LHCN-M2 (cell line): ENCODE measurements at places on chromosomes 16 and 17. TPM values are rescaled to one million over a fixed set of nuclear protein-coding genes. Genes with fewer than 3 reads are reported as not detected.

Gene PRSS53
- total RNA-seq, result 9.2 and 9.7 TPM in 2 replicates

- no peak for DNase-seq
Measured at GRCh38 chr16:31704138-31704537, 169.5 kb upstream of the ZNF267 start.

Gene PRCD
- total RNA-seq, result 0.06 and 0.86 TPM in 2 replicates

Gene MILR1
- 36.8 and 52.6 TPM in 2 replicates for total RNA-seq

- DNase-seq, result no peak
Measured at GRCh38 chr17:34308371-34308770, 10.9 kb upstream of the CCL8 start.

GRCh38 chr17:75153780-75154194 lies 525 bp downstream of the JPT1 start:
- peak; percentile 34 for DNase-seq

- peak; percentile 54 for DNase-seq
Measured at GRCh38 chr17:77107506-77108433, 33.0 kb upstream of the SEC14L1 start.

DNA sequence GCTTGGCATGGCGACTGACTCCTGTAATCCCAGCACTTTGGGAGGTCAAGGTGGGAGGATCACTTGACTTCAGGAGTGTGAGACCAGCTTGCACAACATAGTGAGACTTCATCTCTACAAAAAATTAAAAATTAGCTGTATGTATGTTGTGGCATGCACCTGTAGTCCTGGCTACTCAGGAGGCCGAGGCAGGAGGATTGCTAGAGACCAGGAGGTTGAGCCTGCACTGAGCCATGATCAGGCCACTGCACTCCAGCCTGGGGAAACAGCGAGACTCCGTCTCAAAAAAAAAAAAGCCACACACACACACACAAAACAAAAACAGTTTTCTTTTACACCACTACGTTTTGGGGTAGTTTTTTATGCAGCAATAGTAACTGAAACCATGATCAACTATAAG lies 89.0 kb upstream of the DHX40 start:
- no peak for DNase-seq

Gene NQO1
- 415 and 494 TPM in 2 replicates for total RNA-seq

Gene SLC47A1
- 0.17 TPM in 1 of 2 replicates, not detected in the other for total RNA-seq

Gene ALDOC
- total RNA-seq, result 38.5 and 47.4 TPM in 2 replicates

Gene ACE
- total RNA-seq, result 0.63 TPM in 1 of 2 replicates, not detected in the other

DNA sequence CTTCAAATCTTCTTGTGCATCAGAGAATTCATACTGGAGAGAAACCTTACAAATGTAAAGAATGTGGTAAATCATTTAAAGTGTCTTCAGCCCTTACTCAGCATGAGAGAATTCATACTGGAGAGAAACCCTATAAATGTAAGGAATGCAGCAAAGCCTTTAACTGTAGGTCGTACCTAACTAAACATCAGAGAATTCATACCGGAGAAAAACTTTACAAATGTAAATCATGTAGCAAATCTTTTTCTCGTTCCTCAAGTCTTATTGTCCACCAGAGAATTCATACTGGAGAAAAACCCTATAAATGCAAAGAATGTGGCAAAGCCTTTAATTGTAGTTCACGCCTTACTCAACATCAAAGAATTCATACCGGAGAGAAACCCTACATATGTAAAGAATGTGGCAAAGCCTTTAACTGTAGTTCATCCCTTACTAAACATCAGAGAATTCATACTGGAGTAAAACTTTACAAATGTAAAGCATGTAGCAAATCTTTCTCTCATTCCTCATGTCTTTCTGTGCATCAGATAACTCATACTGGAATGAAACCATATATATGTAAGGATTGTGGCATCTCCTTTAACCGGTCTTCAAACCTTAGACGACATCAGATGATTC lies 118.5 kb upstream of the ZNF267 start:
- no peak for DNase-seq

DNA sequence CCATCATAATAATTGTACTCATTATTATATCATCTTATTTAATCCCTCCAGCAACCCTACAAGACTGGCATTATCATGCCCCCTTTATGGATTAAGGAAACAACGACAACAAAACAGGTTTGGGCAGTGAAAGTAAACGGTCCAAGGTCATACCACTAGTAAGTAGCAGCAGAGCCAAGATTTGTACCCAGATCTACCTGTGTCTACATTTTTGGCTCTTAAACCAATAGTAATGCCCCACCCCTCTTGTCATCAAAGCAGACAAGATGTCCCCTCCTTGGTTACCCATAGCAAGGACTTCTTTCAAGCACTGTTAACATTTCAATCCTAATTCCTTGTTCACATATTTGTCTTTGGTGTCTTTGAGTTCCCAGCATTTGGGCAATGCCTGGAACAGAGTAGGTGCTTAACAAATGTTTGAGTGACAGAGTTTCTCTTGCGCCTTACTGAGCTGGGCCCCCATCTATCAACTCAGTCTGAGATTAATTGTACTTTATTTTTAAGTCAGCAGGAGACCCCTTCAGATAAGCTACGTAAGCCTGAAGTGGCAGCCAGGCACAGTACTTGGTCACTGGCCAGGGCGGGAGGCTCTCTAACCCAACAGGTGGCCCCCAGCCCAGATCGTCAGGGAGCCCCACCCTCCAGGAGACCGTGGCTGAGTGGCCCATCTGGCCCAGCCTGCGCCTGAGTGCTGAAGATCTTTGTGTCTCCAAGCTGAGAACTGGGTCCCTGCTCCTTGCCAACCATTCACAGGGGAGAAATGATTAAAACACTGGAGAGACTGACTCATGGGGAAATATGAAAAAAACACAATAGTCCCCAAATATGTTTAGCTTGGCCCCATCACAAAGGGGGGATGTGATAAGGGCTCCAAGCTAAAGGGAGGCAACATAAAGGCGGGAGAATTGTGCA lies 75.8 kb downstream of the AXIN2 start:
- no peak for DNase-seq
